Activated naive CD8-positive, alpha-beta T cell treated with anti-CD3 and anti-CD28 coated beads for 36 hours (primary cell): ENCODE measurements at places on chromosomes 5 and 9.

DNA sequence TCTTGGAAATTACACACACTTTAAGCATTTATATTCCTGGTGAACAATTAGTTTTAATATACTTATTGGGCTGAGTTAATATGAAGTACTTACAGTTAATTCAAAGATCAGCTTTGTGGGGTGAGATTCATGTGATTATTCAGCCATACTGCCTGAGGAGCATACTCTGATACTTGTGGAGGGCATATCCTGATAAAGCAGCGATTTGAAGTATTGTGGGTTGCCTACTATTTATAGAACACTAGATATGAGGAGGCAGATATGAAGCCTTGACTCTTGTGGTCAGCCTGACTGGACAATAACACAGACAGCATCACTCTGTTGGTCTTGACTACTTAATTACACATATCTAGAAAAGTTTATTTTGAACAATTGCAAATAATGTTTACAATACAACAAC is 27.0 kb upstream of the AGGF1 start:
- H3K27me3 ChIP-seq: peaks cover 13% of the 10 kb centered on the region
- no peaks in the 10 kb centered on the region for H3K36me3 ChIP-seq
- DNase-seq: no peak
- no peak overlapping the region for H3K4me3 ChIP-seq
- H3K27ac ChIP-seq: no peak overlapping the region

GRCh38 chr5:168872246-168872645 is 293.1 kb upstream of the PANK3 start:
- peaks cover 37% of the 10 kb centered on the region for H3K27me3 ChIP-seq
- no peaks in the 10 kb centered on the region for H3K36me3 ChIP-seq
- DNase-seq: no peak
- no peak overlapping the region for H3K4me3 ChIP-seq
- H3K27ac ChIP-seq: no peak overlapping the region
- peaks cover 4% of the 10 kb centered on the region for H3K4me1 ChIP-seq

- DNase-seq: no peak
- no peaks in the 10 kb centered on the region for H3K27me3 ChIP-seq
- H3K4me3 ChIP-seq: no peak overlapping the region
- H3K36me3 ChIP-seq: no peaks in the 10 kb centered on the region
- H3K27ac ChIP-seq: no peak overlapping the region
These were observed 500.2 kb upstream of the ADAMTS16 start for GRCh38 chr5:4639946-4640345.

DNA sequence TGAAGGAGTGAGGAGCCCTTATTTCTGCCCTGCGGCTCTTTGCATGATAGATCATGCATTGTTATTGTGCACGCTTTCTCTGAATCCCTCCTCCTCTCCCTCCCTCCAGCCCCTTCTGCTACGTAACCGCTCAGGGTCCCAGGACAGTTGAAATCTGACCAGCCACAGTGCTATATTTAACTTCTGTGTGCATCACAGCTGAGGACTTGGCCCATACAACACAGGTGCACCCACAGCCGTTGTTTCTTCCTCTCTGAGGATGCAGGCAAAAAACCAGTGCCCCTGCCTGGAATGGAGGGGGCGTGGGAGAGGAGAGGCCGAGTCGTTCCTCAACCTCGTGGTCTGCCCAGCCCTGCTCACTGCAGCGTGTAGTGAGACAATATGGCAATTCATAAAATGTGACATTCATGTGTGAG is 335.6 kb upstream of the CLINT1 start:
- DNase-seq: no peak
- H3K4me1 ChIP-seq: no peaks in the 10 kb centered on the region
- H3K27ac ChIP-seq: no peak overlapping the region
- no peak overlapping the region for H3K4me3 ChIP-seq

DNA sequence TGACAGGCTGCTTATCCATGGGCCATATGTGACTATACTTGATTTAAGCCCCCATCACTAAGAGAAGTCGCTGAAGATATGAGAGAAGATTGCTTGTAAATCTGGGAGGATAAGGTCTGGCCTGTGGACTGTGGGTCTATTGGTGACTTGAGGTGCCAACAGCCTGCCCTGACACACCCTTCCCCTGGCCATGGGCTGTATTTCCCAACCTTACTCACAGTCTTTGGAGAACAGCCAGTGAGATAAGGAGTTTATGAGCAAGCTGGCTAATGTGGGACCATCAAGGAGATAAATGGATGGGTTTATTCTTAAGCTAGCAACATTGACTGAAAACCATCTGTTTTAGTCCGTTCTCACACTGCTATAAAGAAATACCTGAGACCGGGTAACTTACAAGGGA is 231.3 kb downstream of the ZSWIM6 start:
- H3K4me1 ChIP-seq: peaks cover 3% of the 10 kb centered on the region
- no peak overlapping the region for H3K4me3 ChIP-seq

DNA sequence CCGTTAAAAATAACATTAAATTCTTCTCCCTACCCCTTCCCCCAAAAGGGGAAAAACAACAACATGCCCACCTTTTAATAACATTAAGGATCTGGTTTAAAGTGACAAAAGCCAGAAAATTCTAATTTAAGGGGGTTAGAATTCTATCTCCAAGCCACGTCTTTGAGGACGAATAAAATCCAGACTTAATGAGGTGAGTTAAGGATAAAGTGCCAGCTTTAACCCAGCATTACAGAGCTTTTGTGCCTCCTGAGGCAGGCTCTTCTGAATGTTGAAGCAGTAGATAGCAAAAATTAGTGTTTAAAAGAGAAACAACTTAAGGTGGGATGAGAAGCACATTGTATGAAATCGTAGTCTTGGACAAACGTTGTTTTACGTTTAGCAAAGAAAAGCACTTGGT is 329.0 kb upstream of the MPDZ start:
- no peaks in the 10 kb centered on the region for H3K4me1 ChIP-seq
- H3K27ac ChIP-seq: no peak overlapping the region
- H3K27me3 ChIP-seq: no peaks in the 10 kb centered on the region
- no peak overlapping the region for H3K4me3 ChIP-seq
- H3K36me3 ChIP-seq: no peaks in the 10 kb centered on the region

DNA sequence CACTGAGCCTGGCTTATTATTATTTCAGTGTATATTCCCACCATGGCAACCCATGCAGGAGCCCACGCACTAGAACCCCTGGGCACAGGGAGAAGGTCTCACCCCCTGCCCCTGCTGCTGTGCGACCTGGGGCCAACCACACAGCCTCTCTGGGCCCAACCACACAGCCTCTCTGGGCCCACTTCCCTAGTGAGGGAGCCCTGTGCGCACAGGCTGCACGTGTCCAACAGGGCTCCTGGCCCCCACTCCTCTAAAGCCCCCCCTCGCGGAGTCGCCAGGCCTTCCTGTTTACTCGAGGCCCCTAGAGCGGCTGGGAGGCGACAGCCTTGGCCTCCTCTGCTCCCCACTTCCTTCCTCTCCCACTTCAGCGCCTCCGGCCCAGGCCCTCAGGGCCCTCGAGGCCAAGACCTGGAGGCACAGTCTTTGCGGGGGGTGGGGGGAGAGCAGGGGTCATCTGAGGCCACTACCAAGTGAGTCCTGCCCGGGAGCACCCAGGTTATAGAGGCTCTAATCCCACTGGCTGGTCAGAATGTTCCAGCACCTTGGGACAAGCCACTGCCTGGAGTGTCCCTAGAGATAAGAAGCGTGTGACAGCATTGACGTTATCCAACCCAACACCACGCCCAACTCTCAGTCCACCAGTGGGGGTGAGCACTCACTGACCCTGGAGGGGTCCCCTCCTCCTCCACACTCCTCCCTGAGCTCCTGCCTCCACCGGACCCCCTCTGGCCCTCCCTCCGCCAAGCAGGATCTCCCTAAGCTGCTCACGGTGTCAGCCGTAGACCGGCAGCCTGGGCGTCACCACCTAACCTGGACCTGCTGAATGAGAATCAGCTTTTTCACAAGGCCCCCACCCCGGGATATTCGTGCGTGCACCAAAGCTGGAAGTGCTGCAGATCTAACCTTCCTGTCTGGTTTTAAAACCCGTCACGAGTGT is 7.9 kb upstream of the ENG start:
- no peak overlapping the region for H3K4me3 ChIP-seq
- peaks cover 35% of the 10 kb centered on the region for H3K4me1 ChIP-seq
- H3K27ac ChIP-seq: peak overlapping the region; percentile 77

GRCh38 chr5:62581836-62582597 is 3.4 kb downstream of the LRRC70 start:
- peaks cover 26% of the 10 kb centered on the region for H3K4me1 ChIP-seq
- H3K27ac ChIP-seq: no peak overlapping the region
- DNase-seq: no peak

GRCh38 chr9:112699230-112699629 is 18.7 kb downstream of the INIP start:
- H3K27me3 ChIP-seq: no peaks in the 10 kb centered on the region
- no peak overlapping the region for H3K4me3 ChIP-seq
- peaks cover 34% of the 10 kb centered on the region for H3K36me3 ChIP-seq
- H3K27ac ChIP-seq: no peak overlapping the region
- H3K4me1 ChIP-seq: peaks cover 24% of the 10 kb centered on the region
- DNase-seq: peak; percentile 20

DNA sequence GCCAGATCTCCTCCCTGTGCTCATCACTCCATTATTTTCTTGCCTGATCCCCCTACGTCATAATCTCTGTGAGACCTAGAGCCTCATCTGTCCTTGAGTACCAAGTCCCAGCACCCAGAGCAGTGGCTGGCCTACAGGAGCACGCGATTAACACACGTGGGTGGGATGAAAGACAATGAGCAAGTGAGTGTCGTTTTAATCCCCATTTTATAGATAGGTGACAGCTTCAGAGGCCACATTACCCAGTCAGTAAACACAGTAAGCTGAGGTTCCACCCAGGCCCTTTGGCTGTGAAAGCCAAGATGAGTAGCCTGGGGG is 17.3 kb downstream of the TRUB2 start:
- H3K4me1 ChIP-seq: no peaks in the 10 kb centered on the region
- H3K27ac ChIP-seq: no peak overlapping the region
- no peaks in the 10 kb centered on the region for H3K27me3 ChIP-seq
- H3K36me3 ChIP-seq: peaks cover 5% of the 10 kb centered on the region
- no peak for DNase-seq

DNA sequence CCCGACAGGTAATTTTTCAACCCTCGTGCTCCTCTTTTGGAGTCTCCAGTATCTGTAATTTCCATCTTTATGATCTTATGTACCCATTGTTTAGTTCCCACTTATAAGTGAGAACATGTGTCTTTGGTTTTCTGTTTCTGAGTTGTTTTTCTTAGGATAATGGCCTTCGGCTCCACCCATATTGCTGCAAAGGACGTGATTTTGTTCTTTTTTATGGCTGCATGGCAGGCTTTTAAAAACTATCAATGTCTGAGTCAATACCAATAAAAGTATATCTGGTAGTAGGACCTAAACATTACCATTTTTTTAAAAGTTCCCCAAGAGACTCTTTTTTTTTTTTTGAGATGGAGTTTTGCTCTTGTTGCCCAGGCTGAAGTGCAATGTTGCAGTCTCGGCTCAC is 3.9 kb upstream of the SLC26A2 start:
- no peaks in the 10 kb centered on the region for H3K27me3 ChIP-seq
- no peak for DNase-seq
- H3K4me3 ChIP-seq: no peak overlapping the region
- H3K36me3 ChIP-seq: peaks cover 3% of the 10 kb centered on the region
- no peak overlapping the region for H3K27ac ChIP-seq
- H3K4me1 ChIP-seq: peaks cover 17% of the 10 kb centered on the region

- no peaks in the 10 kb centered on the region for H3K36me3 ChIP-seq
- no peak overlapping the region for H3K27ac ChIP-seq
- H3K4me3 ChIP-seq: no peak overlapping the region
These were observed 22.8 kb upstream of the CERCAM start for GRCh38 chr9:128397831-128398230.

DNA sequence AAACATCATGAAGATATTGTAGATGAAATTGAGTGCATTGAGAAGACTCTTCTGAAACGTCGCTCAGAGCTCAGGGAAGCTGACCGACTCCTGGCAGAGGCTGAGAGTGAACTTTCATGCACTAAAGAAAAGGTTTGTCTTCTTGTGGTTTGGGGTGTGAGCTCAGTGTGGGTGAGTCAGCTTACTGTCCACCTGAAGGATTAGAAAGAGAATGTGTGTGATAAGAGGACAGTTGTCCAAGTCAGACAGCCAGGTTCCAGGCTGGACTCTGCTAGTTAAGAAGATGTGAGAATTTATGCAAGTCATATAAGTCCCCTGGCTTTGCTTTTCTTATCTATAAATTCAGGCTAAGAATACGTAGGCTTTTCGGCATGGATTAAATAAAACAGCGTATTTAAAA is 46.9 kb downstream of the RAB14 start:
- H3K36me3 ChIP-seq: peaks cover 55% of the 10 kb centered on the region
- no peak overlapping the region for H3K4me3 ChIP-seq
- H3K4me1 ChIP-seq: peaks cover 41% of the 10 kb centered on the region
- DNase-seq: no peak
- no peaks in the 10 kb centered on the region for H3K27me3 ChIP-seq

DNA sequence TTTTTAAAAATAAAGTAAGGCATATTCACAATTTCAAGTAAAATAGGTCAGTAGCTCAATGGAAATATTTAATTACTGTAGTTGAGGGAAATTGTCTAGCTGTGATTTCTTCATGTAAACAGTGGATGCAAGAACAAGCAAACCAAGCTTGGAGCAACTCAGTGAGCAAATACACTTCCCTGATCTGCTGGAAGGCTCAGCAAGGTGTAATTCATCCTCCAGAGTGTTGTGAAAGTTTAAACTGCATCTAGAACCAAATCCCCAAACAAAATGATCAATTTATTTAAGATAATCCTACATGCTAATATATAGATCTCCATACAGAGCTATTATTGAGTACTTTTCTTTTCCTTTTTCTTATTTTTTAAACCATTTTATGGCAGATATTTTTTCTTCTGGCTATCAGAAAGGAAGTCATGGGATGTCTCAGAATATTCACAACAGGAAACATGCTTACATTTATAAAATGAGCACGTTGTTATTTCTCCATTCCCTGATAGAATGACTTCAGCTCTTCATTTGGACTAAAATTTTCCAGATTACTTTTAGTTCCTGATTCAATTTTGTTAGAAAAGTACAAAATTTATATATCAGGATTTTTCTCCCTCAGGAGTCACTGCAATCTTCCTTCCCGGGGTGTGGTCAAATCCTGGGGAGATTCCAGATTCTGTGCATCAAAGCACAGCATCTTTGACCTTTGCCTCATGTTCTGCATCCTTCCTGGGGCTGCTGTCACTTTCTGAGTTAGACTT is 219.2 kb upstream of the ELL2 start:
- DNase-seq: no peak
- peaks cover 6% of the 10 kb centered on the region for H3K27me3 ChIP-seq
- H3K4me3 ChIP-seq: no peak overlapping the region
- H3K36me3 ChIP-seq: no peaks in the 10 kb centered on the region
- no peaks in the 10 kb centered on the region for H3K4me1 ChIP-seq

GRCh38 chr5:32387211-32387610 is 57.3 kb downstream of the ZFR start:
- H3K27me3 ChIP-seq: no peaks in the 10 kb centered on the region
- no peaks in the 10 kb centered on the region for H3K4me1 ChIP-seq
- peaks cover 13% of the 10 kb centered on the region for H3K36me3 ChIP-seq
- no peak overlapping the region for H3K4me3 ChIP-seq
